Activated CD4-positive, alpha-beta T cell treated with anti-CD3 and anti-CD28 coated beads, Interleukin-2, amount 10 ng/mL, durations not matched to agents 24 days and 14 days (primary cell): ENCODE measurements at places on chromosomes 5 and 9.

DNA sequence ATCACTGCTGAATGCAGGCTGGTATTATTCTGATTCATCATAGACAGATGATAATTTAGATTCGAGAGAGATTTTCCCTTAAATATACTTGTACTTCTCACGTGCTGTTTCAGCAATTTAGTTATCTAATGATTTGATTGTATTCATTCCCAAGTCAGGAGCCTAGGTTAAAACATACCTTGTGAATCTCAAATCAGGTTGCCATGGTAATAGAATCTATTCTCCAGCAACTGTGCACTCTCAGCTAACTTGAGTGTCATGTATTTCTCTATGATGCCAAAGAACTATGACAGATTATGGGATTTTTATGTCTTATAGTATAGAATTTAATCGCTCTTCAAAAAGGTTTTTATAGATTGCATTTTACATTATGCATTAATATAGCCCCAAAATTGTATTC, 315.3 kb downstream of the GABRG2 start:
- no peak for DNase-seq

DNA sequence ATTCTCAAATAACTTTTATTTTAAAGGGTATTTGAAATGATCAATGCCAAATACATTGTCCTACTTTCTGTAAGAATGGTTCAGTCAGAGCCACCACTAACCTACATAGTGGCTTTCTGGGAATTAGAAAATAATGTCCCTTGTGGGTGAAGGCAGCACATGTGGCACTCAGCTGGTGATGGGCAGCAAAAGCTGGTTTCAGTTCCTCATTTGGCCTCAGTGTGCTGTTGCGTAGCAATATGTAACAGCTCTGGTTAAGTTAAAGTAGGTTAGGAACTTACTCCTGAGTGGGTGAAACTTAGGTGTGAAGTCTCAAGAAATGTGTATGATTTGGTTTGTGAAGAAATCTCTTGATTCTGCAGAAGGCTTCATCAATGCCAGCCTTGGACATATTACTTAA, 99.6 kb upstream of the SPEF2 start:
- DNase-seq, result no peak

GRCh38 chr9:126838895-126839294, 21.5 kb upstream of the ZBTB34 start:
- DNase-seq, result no peak

- no peak for DNase-seq
Measured at GRCh38 chr5:82918311-82919031, 158.7 kb downstream of the TMEM167A start.

- no peak for DNase-seq
Measured at GRCh38 chr5:139743001-139743771, 52.4 kb upstream of the PSD2 start.
